ENCODE measurements at places on chromosomes 7 and 10.

DNA sequence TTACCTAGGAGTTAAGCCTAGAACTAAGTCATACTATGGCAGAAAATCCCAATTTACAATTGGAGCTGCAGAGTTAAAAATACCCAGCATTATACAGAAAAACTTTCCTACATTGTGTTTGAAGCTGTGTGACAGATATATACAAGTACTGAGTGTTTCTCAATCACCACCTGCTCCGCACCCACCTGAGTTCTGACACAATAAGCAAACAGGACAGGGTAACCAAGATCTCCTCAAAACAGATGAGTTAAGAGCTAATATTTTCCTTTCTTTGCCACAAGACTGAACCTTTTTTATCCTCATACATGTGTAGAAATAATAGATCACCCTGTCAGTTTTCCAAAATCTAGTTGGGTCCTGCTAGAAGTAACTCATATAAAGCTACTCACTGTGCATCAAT, 186.3 kb downstream of the DOCK4 start:
- no peak for DNase-seq

DNA sequence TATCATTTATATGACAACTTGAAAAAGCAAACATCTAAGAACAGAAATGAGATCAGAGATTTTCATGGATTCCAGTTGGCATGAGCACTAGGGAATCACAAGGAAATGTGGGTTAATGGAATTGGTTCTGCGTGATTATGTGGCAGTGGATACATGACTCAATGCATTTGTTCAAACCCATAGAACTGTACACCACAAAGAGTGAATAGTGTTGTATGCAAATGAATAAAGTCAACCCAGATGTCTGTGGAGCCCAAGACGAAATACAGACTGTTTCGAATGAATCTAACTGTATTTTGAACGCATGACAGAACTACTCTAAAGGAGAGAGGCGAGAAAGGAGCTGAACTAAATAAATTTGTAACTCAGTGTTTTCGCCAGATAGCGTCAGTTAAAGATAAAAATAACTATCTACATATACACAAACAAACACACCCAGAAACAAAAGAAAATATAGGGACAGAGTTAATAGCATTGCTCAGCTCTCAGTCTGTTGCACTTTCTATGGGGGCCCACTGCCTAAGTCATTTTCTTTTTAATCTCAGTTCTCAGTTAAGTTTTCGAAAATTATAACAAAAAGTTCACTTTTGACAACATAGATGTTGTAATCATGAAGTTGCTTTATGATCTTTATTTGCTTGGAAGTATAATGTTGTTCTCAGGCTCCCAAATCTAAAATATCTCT, 636.7 kb upstream of the SEMA3D start:
- DNase-seq, result no peak

GRCh38 chr7:23539494-23539907, 7.7 kb upstream of the TRA2A start:
- no peak for DNase-seq

GRCh38 chr10:69100136-69100872, 12.4 kb downstream of the SRGN start:
- no peak for DNase-seq

- DNase-seq, result no peak
These were observed 61.7 kb downstream of the C10orf105 start for GRCh38 chr10:71657604-71658466.

GRCh38 chr7:133556048-133556447, 303.2 kb downstream of the EXOC4 start:
- DNase-seq, result no peak

DNA sequence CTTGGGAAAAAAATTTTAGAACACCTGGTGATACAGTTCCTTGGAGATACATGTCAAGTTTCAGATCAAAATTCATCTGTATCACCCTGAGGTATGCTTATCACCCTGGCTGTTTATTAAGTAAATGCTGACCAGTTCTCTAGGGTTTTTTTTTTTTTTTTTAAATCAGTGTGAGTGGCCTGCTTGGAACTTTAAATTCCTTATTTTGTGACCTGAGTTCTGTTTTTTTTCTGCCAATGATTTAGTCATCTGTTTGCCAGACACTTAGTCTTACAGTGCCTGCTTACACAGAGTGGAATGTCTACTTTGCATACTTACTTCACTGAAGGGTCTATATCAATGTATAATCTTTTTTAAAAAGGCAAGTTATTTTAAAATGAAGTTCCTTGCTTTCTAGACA, 1.8 kb downstream of the TSPAN13 start:
- no peak for DNase-seq

GRCh38 chr10:71663311-71663710, 56.3 kb downstream of the C10orf105 start:
- DNase-seq, result no peak

- no peak for DNase-seq
These were observed 103.5 kb upstream of the PDLIM1 start for GRCh38 chr10:95394161-95394880.

GRCh38 chr10:787933-788651, 98.6 kb upstream of the DIP2C start:
- DNase-seq, result no peak

GRCh38 chr7:124667312-124668153, 98.1 kb downstream of the GPR37 start:
- no peak for DNase-seq

GRCh38 chr7:93948106-93948505, 26.6 kb downstream of the GNG11 start:
- DNase-seq, result no peak

GRCh38 chr7:6284461-6285360, 12.3 kb upstream of the CYTH3 start:
- no peak for DNase-seq

- no peak for DNase-seq
These were observed 161.0 kb downstream of the WDR37 start for GRCh38 chr10:1217237-1217587.

- no peak for DNase-seq
These were observed 205.8 kb upstream of the FRMD4A start for GRCh38 chr10:14536241-14537213.

- no peak for DNase-seq
These were observed 415.4 kb downstream of the PLXNA4 start for GRCh38 chr7:132160611-132161532.

- DNase-seq, result no peak
These were observed 109.9 kb downstream of the ITGB8 start for GRCh38 chr7:20440472-20441105.

DNA sequence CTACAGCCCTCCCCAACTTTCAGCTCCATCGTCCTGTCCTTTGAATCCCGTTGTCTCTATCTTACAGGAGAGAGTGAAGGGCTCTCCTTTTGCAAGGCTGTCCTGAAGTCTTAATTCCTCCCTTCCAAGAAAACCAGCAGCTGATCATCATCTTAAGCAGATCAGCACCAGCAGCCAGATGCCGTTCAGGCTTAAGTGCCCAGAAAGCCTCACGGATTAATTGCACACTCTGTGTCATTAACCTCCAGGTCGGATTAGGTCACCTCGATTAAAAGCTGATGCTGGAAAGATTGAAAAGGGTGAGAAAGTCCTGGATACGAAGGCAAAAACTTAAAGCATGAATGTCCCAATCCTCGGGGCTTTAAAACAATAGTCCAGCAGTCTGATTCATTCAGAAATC, 24.8 kb upstream of the ADARB2 start:
- no peak for DNase-seq

DNA sequence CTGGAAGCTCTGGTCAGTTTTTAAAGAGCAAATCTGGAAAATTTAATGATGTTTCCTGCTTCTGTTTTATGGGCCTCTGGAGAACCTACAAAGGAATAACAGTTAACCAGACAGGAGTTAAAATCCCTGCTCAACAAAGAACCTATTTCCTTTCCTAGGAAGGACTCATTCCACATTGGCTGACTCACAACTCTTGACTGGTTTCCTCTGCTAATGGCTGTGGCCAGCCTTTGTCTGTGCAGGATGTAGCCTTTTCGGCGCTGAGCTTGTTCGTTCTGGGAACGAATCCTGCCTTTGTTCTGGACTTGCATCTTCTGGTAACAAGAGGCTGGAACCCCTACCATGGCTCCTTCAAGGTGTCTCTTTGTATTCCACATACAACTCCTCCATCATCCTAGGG, 112.8 kb upstream of the PDCD4 start:
- DNase-seq, result no peak

- DNase-seq, result no peak
These were observed 47.0 kb upstream of the AKR1C1 start for GRCh38 chr10:4916086-4916716.

DNA sequence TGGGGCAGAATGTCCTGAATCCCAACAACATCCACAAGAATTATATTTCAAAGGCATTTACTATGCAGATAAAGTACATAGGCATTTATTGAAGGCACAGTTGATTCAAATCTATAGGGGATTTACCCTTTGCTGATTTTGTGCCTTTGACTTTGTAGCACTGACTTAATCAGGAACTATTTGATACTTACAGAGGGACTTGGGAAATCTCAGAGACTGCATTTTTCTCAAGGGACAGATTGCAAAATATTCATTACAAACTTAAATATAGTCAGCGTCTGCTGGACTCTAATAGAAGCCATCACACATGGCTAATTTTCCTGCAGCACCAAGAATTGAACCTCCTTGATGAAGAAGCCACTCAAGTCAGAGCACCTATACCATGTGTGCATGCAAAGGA, 44.9 kb downstream of the FAS start:
- DNase-seq, result no peak

DNA sequence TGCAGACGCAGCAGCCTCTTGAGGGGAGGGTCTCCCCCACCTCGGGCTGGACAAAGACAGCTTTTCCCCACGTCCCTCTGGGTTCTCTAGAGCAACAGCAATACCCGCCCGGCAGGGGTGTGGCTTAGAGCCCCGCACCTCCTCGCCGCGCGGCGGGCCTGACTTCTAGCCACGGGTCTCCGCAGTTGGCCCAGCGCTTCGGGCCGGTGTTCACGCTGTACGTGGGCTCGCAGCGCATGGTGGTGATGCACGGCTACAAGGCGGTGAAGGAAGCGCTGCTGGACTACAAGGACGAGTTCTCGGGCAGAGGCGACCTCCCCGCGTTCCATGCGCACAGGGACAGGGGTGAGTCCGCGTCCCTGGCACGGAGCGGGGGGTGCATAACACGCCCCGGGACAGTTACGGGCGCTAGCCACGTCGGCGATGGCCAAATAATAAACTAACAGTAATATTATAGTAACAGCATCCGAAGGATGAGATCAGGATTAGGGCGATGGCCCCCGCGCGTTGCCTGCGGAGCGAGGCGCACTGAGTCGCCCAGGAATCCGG, 1.2 kb downstream of the CYP2E1 start:
- DNase-seq, result no peak

GRCh38 chr7:111827863-111828504, 265.7 kb upstream of the IMMP2L start:
- no peak for DNase-seq

DNA sequence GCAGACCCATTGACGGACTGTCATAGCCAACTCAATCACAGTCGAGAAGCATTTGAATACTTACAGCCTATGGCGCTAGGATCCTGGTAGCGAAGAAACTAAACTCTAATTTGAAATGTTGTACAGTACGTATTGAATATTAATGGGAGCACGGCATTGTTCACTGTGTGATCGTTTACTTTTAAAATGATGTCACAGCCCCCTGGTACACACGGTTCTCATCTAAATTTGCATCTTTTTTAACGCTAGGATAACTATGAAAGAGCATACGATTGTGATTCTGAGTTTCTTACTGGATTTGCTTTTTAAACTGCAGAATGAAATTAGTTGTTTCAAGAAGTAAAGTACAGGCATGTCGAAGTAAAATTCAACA, 895 bp upstream of the NAPEPLD start:
- DNase-seq, result no peak

DNA sequence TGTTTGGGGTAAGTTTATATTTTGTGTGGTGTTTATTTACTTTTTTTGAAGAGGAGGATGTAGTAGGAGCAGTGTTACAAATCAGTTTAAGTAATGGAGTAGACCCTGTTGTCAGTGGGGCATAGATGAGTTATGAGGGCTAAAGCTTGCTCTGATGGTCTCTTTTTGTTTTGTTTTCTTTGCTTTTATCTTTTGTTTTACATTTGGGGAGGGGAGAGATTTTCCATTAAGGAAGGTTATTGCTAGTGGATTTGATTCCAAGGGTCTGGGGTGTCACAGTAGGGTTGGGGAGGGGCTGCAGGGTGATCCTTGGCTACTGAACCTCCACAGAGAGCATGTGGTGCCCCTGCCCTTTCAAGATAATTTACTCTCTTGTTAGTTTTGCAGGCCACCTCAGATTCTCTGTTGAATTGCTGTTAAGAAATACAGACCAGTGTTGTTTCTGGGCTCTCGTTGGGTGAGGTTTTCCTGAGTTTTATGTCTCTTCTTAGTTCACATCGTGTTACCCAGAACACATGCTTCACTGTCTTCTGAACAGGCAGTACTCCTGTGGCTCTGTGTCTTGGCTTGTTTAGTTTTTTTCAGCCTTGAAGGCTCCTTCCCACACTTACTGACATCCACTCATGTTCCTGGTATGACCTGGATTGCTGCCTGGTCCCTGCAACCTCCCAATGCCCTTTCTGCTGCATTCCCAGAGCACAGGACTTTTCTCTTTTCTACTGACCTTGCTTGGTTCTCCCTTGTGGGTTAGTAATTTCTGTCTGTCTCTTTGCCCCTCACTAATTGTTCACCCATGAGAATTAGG, 4.2 kb downstream of the KIFBP start:
- no peak for DNase-seq

DNA sequence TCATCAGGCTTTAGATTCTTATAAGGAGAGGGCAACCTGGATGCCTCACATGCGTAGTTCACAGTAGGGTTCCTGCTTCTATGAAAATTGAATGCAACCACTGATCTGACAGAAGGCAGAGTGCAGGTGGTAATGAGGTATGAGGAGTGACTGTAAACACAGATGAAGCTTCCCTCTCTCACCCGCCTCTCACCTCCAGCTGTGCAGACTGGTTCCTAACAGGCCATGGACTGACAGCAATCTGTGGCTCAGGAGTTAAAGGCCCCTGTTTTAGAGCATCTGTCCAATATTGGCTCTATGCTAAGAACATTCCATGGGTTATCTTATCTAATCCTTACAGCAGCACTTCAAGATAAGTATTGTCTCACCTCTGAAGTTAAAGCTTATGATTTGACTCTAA, 213.5 kb upstream of the NRP1 start:
- DNase-seq, result no peak

GRCh38 chr7:99478464-99479440, 6.1 kb downstream of the ZNF789 start:
- no peak for DNase-seq

- no peak for DNase-seq
These were observed 67.5 kb upstream of the EFCAB10 start for GRCh38 chr7:105648561-105649401.

DNA sequence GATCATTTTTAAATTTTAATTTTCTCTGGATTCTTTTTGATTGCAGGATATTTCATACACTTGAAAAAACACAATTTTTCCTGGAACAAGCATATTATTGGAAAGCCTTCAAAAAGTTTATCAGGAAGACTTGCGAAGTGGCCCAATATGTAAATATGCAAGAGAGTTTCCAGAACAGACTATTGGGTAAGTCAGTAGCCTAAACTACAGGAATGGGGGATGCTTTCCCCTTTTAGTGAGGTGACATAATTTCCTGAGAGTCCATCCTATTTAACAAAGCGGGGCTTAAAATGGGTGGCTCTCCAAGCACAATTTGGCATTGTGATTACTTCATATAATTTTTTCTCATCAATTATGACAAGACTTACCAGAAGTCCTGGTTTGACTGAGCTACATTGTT, 77.9 kb downstream of the ABCA13 start:
- DNase-seq, result no peak

GRCh38 chr7:93981480-93981874, 22.7 kb downstream of the BET1 start:
- no peak for DNase-seq

GRCh38 chr7:51369746-51370145, 53.1 kb upstream of the COBL start:
- DNase-seq, result no peak

GRCh38 chr10:77801474-77802161, 124.9 kb downstream of the DLG5 start:
- DNase-seq, result no peak

All from stimulated activated CD8-positive, alpha-beta memory T cell treated with anti-CD3 and anti-CD28 coated beads, Interleukin-4, amount 100 ng/mL, for 1 hour (primary cell).